ENCODE measurements at places on chromosomes 4 and X. TPM values are rescaled to one million over a fixed set of nuclear protein-coding genes. Genes with fewer than 3 reads are reported as not detected.

The CXCL1 gene
- 0.53 TPM for polyA plus RNA-seq

DNA sequence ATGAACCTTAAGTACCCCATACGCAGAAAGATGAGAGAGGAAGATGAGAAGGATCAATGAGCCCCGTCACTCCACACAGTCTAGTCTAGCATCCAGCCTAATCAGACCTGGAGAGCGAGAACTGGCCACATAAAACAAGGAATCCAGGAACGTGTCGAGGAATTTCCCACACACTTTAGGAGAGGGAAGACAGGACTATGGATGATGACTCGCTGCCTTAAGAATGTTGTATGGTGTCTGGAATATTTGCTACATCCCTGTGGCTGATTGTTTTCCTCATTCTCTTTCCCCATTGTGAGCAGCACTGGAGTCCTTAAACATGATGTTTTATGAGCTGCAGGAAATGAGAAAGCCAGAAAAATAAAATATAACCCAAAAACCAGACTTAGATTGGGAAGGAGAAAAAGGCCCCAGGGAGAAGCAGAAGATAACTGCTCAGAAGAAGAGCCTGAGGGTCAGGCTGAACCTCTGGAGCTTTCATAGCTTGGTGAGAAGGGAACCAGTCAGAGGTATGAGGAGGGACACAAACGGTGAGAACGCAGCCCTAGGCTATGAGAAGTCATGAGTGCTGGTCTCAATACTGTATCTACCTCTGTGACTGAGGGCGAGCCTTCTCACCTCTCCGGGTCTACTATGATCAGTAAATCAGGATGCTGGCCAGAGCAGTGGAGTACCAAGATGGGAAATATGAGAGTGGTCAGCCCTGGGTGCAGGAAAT lies 139.5 kb upstream of the NOCT start:
- no peak for DNase-seq

The AFM gene
- polyA plus RNA-seq, result 8.7 TPM

- DNase-seq, result no peak
Observed at GRCh38 chr4:169283114-169283509, 12.4 kb upstream of the SH3RF1 start.

DNA sequence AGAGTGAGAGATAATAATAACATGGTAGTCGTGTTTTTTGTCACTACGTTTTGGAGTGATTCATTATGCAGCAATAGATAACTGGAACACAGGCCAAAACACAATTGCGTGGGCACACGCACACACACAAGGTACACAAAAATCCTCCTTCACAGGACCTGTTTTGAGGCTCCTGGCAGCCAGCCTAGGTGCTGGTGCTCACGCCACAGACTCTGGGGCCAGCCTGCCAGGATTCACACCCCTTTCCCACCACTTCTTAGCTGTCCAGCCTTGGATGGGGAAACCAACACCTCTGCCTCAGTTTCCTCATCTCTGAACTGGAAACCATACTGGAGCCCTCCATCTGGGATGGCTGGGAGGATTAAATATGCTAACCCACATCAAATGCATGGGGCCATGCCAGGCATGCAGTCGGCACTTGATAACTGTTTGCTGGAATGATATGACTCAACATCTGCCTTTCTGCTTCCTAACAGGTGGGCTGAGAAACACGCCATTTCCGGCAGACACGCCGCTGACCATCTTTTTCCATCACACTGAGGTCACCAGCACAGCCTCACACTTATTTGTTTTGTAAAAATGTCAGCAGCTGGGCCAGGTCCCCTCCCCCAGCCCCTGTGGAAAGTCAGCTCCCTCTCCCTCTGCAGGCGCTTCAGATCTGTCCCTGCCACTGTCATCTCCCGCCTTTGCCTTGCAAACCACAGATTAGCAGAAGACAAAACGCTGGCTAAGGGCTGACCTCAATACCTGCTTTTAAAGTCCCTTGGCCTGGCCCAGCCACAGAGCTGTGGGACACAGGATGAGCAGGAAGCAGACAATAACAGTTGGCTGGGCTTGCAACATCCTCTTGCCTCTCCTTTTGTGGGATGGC lies 237.5 kb downstream of the BCOR start:
- DNase-seq, result no peak

- DNase-seq, result no peak
Observed at GRCh38 chrX:68721546-68721945, 74.1 kb downstream of the STARD8 start.

DNA sequence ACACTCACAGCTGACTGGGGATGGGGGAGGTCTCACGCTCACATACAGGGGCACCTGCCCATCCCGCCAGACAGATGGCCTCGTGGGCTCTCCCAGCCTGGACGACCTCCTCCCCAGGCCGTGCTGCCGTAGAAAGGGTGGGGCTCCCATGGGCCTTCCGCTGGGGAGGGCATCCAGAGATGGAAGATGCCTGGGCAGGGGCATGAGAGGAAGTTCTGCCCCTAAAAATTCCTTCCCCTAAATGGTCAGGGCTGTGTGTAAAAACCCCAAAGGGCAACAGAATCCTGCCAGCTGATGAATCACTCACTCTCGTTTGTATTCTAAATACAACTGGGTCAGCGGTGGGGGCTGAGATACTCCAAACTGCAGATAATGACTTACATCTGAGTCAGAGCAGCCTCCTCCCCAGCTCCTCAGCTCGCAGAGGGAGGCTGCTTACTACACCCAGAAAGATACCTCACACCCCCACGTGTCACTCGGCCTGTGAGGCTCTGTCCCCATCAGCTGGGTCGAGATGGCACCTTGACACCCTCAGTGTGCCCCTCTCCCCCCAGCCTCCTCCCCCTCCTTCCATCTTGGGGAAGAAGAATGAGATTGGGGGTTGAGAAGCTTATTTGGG lies 10.1 kb downstream of the WDR1 start:
- DNase-seq, result no peak

The AADAT gene
- 23.7 TPM for polyA plus RNA-seq

The RHOH gene
- polyA plus RNA-seq, result 1.0 TPM

The TRPC5OS gene
- polyA plus RNA-seq, result 0.13 TPM

The INTS6L gene
- polyA plus RNA-seq, result 23.6 TPM

The TIGD2 gene
- polyA plus RNA-seq, result 13.0 TPM

DNA sequence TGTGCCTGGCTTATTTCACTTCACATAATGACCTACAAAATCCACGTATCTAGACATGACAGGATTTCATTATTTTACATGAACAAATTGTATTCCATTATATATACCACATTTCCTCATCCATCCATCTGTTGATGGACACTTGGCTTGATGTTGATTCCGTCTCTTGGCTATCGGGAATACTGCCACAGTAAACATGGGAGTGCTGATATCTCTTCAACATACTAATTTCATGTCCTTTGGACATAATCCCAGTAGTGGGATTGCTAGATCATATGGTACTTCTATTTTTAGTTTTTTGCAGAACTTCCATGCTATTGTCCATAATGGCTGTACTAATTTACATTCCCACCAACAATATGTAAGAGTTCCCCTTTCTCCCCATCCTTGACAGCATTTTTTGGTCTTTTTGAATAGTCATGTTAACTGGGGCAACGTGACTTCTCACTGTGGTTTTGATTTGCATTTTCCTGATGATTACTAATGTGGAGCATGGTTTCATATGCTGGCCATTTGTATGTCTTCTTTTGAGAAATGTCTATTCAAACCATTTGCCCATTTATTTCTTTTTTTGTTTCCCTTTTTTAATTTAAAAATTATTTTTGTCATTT lies 68.9 kb downstream of the HTRA3 start:
- no peak for DNase-seq

The GYPE gene
- polyA plus RNA-seq, result 4.4 TPM

The S100P gene
- 1.6 TPM for polyA plus RNA-seq

The SSX3 gene
- not detected for polyA plus RNA-seq

GRCh38 chrX:12867685-12868084 lies 813 bp downstream of the TLR7 start:
- DNase-seq, result no peak

GRCh38 chr4:8763966-8764901 lies 107.4 kb downstream of the HMX1 start:
- DNase-seq, result no peak

DNA sequence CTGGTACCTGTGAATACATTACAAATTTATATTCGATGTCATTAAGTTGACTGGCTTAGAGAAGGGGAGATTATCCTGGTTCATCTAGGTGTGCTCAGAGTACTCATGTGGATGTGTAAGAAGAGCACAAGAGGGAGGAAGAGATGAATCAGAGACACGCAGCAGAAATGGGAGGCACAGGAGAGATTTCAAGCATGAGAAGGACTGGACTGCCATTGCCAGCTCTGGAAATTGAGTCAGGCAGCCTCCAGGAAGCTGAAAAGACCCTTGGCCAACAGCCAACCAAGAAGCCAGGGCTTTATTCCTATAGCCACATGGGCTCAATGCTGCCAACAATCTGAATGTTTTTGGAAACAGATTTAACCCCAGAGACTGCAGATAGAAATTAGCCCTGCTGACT lies 1390.0 kb downstream of the STIM2 start:
- DNase-seq, result no peak

The TMSB15A gene
- polyA plus RNA-seq, result 56.7 TPM

The DCAF4L1 gene
- polyA plus RNA-seq, result 0.05 TPM

The LRRC66 gene
- polyA plus RNA-seq, result 1.6 TPM

DNA sequence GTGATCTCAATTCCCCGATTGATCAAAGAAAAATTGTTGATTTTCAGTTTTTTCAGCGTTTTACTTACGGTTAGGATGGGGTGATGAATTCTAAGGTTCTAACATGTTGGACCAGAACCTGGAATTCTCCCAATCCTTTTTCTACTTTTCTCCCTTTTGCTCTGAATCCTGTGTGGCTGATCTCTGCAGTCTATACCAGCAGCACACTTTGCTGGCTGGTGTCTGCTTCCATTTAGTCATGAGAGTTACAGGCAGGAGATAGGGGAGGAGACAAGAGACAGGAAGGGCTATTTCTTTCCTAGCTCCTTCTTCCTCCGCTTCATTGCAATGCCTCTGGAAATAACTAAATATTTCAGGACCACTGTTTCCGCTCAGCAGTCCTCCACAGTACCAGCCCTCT lies 623.9 kb downstream of the CENPC start:
- DNase-seq, result no peak

The CXCL11 gene
- 0.62 TPM for polyA plus RNA-seq

DNA sequence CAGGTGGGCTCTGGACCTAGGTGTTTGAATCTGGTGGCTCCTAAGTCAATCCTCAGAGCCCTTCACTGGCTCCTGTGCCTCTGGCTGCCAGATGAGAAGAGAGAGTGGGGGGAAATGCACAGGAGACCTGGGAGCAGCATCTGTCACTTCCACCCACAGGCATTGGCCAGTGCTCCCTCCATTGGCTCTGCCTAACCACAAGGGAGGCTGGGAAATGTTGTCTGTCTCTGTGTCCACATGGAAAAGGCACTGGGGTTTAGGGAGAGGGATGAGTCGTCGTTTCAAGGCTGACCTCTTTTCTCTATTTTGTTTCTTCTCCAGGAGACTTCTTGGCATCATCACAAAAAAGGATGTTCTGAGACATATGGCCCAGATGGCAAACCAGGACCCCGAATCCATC lies 76.4 kb downstream of the CLCN4 start:
- DNase-seq, result no peak

- DNase-seq, result no peak
Observed at GRCh38 chrX:6667048-6667768, 132.3 kb upstream of the VCX3A start.

DNA sequence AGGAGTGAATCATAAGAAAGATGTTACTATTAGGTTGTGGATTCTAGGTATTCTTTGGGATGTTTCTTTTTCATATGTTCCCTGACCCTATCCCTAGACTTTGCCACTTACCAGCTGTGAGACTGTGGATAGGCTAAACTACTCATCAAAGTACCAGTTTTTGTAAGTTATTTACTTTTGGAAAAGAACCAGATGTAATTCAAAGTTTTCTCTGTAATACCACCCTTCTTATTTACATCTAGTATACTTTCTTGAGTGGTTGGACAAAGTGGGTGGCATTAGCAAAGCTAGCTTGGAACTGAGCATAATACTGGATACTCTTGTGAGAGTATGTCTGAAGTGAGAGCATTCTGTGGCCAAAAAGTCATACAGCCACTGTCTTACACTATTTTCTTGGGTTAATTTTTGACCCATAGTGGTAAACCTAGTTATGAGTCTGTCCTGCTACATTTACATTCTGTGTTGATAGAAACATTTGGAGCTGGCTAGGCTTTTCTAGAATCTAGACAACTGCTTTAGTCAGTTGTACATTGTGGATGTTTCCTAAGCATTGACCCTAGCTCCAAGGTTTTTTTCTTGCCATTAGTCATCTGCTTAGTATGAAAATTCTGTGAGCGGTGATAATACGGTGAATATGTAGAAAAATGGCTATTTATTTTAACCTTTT lies 41.7 kb downstream of the KDM6A start:
- DNase-seq, result no peak

DNA sequence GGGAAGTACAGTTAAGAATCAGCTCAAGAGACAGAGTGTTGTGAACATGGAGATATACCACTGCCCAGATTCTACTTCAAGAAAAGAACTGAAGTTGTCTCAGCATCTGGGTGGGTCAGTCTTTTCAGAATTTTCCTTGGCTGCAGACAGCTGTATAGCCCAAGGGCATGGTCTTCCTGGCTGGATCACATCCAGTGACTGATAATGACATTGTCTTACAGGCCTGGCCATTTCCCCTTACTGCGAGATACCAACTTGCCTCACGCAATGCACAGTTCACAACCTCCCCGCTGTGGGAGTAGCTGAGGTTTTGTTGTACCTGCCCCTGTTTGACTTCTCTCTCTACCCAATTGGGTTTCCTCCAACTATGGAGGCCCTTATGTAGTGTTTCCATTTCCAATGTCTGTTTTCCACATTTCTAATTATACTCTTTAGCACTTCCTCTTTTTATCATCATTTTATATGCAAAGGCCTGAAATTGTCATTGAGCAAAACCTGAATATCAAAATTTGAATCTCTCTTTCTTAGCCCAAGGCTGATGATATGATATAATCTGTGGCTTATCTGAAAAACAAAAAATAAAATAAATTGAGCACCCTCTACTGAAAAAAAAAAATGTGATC lies 209.1 kb downstream of the NAF1 start:
- no peak for DNase-seq

GRCh38 chr4:147335183-147335582 lies 145.7 kb upstream of the EDNRA start:
- DNase-seq, result no peak

GRCh38 chr4:184452740-184453139 lies 21.6 kb downstream of the IRF2 start:
- no peak for DNase-seq

The MAGEC1 gene
- not detected for polyA plus RNA-seq

DNA sequence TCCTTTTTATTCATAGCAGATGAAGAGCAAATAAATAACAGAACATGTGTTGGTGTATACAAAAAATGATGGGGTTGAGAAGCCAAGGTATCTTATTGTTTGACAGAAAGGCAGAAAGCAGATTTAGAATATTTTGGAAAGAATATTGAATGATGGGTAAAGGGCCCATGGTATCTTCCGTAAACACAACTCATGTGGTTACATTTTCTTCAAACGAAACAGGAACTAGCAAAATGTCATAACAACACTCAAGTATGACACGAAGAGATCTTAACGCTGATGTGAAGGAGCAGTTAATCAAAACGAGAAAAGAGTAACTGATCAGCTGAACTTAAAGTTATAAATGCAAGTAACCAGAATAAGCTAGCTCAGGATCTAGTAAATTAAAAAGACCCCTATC lies 195.7 kb upstream of the GK2 start:
- DNase-seq, result no peak

All from left renal pelvis (tissue), 4 donors.